ENCODE measurements at places on chromosomes 5 and 9.

- DNase-seq: no peak
Observed at GRCh38 chr5:135032999-135033861, 798 bp downstream of the PITX1 start.

DNA sequence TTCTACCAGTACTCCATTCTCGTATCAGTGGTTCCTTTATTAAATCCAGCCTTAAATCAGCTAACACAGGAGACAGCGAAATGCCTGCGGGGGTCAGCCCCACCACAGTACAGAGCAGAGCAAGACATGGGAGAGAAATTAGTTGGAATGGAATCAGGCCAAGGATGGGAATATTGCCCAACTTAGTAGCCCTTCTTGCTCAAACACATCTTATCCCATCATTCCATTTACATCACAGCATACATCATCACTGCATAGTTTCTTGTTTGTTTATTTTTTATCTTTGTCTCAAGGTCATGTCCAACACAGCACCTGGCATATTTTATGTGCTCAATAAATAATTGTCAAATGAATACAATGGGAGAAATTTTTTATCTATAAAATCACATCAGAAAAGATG lies 34.3 kb upstream of the DAB2 start:
- DNase-seq: no peak

DNA sequence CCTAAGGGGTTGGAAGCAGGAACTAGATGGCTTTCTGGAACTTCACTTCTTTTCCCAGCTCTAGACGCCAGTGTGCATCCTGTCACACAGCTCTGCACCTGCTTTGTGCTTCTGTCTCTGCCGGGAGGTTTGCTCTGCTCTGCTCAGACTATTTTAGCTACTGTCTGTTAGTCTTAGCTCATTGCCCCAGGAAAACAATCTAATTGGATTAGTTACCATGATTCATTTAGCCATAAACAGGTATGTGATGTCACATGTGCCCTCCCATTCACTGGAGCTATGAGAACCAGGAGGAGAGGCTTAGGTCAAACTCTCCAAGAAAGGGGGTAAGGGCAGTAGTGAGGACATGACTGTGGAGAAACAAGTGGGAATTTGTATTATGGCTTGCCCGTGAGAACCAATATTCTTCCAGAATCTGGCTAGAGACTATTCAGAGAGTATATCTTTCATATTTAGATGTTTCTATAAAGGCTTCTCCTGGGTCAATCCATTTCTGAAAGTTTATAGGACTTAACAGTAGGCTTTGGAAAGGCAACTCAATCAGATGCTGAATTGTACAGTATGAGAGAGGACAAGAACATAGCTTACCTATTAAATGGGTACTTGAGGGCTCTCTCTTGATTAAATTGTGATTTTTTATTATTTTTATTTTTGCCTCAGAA lies 22.4 kb upstream of the NREP start:
- DNase-seq: no peak

DNA sequence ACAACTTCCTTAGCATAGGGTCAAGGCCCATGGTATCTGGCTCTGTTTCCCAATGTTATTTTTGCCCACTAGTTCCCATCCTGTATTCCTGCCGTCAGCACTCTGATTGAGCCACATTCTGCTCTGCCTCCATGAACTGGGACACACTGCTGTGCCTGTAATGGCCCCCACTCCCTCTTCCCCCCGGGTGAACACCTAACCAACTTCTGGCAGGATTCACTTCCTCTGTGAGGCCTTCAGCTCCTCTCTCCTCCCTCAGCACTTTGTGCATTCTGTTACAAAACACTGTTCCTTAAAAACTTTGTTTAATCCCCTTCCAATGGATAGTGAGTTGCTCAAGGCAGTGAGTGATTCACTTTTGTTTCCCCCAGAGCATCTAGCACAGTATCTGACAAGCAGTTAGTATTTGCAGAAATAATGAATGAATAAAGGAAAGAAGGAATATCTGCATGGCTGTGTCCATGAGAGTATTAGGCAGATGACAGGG lies 183.6 kb downstream of the EFNA5 start:
- DNase-seq: no peak

GRCh38 chr5:135094339-135095051 lies 60.5 kb upstream of the PITX1 start:
- no peak for DNase-seq

DNA sequence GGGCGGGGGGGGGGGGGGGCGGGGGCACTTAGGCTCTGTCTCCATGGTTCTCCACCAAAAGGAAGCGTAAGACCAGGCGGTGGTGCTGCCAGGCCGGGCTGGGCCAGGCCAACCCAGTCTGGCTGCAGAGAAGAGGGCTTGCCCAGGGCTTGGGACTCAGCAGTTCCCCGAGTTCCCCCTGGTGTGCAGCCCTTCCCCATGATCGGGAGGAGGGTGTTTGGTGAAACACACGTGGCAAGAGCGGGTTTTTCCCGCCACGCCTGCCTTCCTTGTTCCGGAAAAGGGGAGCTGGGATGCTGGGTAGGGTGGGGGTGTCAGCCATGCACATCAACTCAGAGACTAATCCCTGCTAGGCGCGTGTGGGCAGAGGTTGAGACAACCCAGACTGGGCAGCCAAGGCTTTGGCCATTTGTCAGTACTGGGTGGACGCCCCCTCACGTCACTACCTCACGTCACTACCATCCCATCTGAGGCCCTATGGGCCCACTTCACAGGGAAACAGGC lies 32.9 kb downstream of the PRRX2 start:
- DNase-seq: no peak

- DNase-seq: no peak
Observed at GRCh38 chr9:22447618-22448305, 1.1 kb downstream of the DMRTA1 start.

DNA sequence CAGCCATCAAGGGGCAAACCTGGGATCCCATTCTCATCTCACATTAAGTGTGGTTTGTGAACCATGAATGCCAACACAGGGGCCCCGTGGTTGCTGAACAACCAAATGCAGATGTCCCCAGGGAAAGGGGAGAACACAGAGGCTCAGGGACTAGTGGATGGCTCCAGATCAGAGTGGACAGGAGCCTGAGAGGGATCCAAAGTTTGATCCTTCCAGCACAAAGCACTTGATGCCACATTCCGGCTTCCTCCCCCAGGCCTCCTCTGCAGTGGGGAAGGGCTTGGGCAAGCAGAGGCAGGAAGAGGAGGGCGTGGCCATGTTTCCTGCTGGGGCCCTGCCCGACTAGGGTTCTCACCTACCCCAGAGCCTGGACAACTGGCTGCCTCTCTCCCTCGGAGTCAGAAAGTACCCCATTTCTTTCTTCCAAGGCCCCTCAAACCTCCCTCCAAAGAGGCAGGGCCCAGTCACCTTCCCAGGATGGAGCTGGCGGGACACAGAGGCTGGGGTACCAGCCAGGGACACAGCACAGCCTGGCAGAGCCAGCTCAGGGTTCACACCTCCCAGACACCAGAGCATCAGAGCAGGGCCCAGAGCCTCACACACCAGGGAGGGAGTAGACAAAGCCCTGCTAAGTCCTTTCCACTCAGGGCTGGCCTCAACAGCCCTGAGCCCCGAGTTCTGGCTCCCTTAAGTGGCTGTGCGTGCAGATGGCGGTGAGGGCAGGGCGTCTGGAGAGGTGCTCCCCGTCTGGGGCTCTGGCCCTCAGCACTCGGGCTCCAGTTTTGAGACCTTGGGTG lies 4.3 kb upstream of the RNF44 start:
- DNase-seq: no peak

- DNase-seq: no peak
Observed at GRCh38 chr5:43348207-43348606, 35.0 kb upstream of the HMGCS1 start.

- DNase-seq: no peak
Observed at GRCh38 chr9:79014929-79015699, 556.7 kb upstream of the TLE4 start.

DNA sequence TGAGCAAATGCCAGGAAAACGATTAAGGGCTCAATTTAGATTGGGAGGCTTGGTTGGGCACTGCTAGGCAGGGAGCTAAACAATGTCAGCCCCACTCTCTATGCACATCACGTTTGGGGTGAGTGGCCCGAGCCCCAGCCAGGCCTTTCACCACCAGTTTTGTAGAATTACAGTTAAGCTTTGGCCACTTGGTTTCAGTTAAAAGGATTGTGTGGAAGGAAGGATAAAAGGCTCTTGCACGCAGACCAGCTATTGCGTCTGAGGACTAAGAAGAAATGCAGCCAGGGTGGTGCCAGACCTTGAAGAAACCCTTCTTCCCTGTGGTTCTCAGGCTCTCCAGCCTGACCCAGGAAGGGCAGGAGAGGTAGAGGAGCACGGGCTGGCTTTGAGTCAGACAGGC lies 125.3 kb upstream of the SLC44A1 start:
- no peak for DNase-seq

Measured in GM12892 (cell line).